ENCODE measurements at places on chromosomes 16 and 17.

DNA sequence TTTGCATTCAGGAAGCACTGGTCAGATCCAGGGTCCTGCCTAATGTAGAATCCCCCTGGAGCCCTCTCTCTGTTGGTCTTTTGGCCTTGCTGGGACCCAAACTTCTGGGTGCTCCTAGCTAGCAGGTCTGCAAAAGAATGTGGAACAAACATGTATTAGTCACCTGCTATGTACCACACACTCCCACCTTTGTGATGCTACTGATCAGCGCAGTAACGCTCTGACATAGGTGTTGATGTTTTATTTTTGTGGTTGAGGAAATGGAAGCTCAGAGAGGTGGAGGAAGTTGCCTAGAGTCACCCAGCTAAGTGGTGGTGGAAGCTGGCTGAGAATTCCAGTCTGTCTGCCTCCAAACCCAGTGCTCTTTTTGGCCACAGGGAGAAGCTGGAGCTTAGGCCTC lies 35.8 kb upstream of the LGALS9 start:
- no peak for DNase-seq

DNA sequence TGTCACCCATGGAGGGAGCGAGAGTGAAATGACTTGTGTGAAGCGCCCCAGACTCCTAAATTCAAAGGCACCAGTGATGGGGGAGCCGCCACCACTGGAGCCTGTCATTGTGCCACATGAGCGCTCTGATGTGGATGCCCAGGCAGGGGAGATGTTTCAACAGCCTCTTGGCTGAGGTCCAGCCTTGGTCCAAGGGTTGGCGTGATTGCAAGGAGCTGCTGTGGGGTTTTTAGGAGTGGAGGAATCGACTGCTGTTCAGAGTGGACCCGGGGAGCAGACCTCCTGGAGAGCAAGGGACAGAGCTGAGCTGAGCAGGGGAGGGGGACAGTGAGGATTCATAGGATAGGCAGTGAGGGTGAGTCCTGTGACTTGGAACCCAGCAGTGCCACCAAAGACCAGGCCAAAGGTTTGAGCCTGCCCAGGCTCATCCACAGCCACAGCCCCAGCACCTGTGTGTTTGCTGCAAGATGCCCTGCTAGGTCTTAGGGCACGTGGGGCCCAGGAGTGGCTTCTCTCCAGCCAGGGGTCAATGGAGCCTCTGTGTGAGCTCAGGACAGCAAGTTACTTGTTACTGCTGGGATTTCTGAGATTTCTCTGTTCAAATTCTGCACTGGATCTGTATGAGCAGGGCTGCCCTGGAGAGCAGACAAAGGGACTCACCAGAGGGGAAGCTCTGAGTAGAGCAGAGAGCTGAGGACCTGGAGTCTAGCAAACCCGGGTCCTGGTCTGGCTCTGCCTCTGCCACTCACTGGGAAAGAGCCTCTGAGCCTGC lies 20.3 kb downstream of the RHBDL3 start:
- DNase-seq = no peak

- no peak for DNase-seq
Measured at GRCh38 chr17:43766413-43767052, 7.9 kb upstream of the SOST start.

DNA sequence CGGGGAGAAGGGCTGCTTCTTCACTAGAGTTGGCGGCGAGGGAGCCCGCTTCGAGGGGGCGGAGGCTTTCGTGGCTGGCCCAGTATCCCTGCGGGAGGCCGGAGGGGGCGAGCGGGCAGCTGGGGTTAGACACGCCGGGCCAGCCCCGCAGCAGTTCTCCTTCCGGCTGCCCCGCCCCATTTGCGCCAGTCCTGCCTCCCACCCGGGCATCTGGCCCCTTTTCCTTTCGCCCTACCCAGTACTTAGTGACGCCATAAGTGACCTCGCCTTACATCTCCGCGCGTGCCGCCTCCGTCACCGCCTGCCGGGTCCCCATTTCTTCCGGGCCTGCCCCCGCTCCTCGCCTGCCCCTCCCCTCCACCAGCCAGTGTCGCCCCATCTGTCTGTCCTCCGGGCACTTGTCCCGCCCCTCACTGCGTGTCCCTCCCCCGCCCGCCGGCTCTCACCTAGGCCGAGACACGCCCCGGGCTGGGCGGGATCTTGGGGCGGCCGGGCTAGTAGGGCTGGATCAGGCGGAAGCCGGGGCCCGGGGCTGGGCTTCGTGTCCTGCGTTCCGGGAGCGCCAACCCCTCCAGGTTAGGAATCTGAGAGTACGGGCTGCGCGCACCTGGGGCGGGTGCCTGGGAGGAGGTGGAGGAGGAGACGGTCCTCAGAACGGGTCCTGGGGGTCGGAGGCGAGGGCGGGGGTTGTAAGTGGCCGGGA lies 14.3 kb downstream of the SPATA32 start:
- DNase-seq = no peak

DNA sequence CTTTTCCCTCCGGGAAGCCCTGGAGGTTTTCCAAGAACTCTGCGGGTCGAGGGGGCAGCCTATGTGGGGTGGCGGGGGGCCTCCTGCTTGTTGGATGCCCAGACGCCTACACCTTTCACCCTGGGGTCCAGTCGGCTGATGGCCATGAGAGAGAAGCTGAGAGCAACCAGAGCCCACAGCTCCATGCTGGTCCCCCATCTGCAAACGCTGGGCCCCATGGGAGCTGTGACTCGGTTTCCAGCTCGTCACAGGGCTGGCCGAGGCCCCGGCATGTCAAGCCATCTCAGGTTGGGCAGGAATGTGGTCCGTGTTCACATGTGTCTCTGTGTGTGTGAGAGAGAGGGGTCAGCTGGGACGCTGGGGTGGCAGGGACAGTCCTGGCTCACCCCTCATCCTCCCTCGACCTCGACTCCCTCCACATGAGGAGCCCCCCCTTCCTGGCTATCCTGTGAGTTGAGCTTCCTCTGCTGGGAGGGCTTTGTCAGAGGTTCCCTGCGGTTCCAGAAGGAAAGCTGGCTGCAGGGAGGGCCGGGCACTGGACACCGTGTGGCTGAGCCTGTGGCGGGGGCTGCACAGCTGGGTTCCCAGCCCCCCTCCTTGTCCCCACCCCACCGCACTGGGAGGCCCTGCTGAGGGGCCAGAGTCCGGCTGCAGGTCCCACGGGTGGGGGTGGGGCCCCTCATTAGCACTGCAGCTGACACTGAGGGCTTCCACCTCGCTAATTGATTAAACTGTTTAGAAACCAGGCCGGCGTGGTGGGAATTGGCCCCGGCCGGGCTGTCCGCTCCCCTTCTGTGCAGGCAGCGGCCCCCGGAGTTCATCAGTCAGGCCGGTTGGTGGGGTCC lies 19.1 kb downstream of the METRNL start:
- DNase-seq = no peak

GRCh38 chr17:59668816-59669215 lies 38.4 kb downstream of the PTRH2 start:
- peak; percentile 84 for DNase-seq

GRCh38 chr16:30054959-30055553 lies 10.5 kb upstream of the ALDOA start:
- DNase-seq = no peak

DNA sequence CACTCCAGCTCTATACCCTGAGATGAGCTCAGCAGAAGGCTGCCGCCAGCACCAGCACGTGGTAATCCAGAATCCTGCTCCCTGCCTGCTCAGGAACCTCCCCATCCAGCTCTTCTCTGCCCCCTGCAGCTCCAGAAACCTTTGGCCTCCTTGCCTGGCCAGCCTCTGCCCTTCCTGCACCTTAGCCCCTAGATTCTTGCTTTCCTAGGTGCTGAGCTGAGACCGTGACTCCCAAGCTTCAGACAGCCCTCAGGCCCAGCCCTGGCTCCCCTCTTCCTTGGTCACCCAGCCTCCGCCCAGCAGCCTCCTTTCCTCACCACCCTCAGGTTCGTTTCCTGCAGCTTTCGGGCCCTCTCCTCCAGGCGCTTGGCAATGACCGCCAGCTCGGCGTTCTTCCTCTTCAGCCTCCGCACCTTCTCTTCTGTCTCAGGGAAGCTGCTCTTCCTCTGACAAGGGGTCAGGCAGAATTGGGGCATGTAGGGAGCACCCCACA lies 2.6 kb downstream of the TSPOAP1 start:
- DNase-seq = no peak

- DNase-seq = peak; percentile 70
Measured at GRCh38 chr17:81923302-81924260, 4.0 kb downstream of the MAFG start.

- DNase-seq = no peak
Measured at GRCh38 chr17:58615768-58616659, 75.8 kb downstream of the TEX14 start.

- no peak for DNase-seq
Measured at GRCh38 chr17:57668332-57668731, 76.8 kb downstream of the CCDC182 start.

DNA sequence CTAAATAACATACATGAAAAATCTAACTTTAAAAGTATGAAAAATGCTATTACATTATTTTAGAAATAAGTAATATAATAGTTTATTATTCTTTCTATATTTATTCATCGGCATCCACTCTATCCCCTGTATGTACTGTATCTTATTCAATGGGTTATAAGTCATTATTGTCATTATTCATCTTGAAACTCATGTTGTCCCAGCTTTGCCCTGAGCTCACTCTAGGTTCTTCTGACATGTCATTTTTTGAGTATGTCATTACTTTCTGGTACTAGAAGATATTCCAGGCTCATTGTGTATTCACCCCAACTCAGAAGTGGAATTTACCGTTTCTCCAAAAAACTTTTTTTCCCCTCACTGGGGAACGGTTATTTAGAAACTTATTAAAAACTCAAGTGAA lies 53.0 kb upstream of the MNT start:
- no peak for DNase-seq

DNA sequence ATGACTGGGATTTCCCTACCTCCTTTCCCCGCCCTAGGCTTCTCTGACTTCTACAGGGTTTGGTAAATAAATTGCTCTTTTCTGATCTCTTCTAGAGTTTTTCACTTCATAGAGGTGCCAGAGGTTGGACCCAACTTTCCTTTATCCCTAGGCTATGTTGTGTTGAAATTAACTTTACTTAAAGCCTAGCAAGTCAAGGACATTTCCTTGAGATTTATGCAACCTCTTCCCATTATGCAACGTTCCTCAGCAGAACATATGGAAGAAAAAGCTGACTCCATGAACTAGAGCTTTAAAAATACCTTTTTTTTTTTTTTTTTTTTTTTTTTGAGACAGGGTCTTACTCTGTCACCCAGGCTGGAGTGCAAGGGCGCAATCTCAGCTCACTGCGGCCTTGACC lies 15.5 kb downstream of the MPO start:
- DNase-seq = no peak

GRCh38 chr17:66892246-66892645 lies 57.3 kb downstream of the CACNG5 start:
- no peak for DNase-seq

All from stromal cell of bone marrow (primary cell).